ENCODE measurements at places on chromosomes 11 and 22.
A peak's percentile ranks its signal among the peaks of the same experiment; 100 is the strongest.

GRCh38 chr11:72409458-72409857, 24.9 kb downstream of the CLPB start:
- no peak for DNase-seq

GRCh38 chr11:104633226-104633625, 265.0 kb downstream of the CASP12 start:
- no peak for DNase-seq

DNA sequence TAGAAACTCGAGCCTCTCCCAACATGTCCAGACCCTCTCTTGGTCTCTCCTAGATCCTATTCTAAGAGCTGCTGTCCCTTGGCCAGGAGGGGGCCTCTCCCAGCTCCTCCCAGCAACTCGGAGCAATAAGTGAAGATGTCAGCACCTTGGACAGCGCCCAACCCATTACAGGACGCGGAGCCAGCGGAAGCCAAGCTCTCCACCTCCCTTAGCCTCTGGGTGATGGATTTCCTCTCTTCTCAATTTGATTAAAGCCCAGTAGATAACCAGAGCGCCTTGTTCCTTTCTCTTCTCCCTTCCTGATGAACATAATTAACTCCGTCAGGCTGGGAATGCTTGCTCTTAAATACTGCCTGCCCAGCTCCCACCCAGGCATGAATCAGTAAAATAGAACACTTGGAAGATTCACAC, 26.2 kb upstream of the TPBGL start:
- peak; percentile 76 for DNase-seq

- DNase-seq = no peak
Measured at GRCh38 chr11:113409526-113409925, 21.9 kb downstream of the ANKK1 start.

GRCh38 chr22:17941471-17942406, 82.6 kb downstream of the MICAL3 start:
- DNase-seq = no peak

GRCh38 chr11:48150213-48150612, 66.4 kb upstream of the OR4B1 start:
- DNase-seq = peak; percentile 4

- DNase-seq = no peak
Measured at GRCh38 chr11:86641537-86642261, 30.7 kb downstream of the ME3 start.

GRCh38 chr22:30221121-30221992, 25.2 kb downstream of the LIF start:
- no peak for DNase-seq

- DNase-seq = no peak
Measured at GRCh38 chr11:57815476-57815875, 53.9 kb downstream of the CTNND1 start.

GRCh38 chr11:120186774-120187591, 23.8 kb upstream of the OAF start:
- DNase-seq = no peak

GRCh38 chr11:134500621-134501020, 88.6 kb upstream of the B3GAT1 start:
- DNase-seq = no peak

DNA sequence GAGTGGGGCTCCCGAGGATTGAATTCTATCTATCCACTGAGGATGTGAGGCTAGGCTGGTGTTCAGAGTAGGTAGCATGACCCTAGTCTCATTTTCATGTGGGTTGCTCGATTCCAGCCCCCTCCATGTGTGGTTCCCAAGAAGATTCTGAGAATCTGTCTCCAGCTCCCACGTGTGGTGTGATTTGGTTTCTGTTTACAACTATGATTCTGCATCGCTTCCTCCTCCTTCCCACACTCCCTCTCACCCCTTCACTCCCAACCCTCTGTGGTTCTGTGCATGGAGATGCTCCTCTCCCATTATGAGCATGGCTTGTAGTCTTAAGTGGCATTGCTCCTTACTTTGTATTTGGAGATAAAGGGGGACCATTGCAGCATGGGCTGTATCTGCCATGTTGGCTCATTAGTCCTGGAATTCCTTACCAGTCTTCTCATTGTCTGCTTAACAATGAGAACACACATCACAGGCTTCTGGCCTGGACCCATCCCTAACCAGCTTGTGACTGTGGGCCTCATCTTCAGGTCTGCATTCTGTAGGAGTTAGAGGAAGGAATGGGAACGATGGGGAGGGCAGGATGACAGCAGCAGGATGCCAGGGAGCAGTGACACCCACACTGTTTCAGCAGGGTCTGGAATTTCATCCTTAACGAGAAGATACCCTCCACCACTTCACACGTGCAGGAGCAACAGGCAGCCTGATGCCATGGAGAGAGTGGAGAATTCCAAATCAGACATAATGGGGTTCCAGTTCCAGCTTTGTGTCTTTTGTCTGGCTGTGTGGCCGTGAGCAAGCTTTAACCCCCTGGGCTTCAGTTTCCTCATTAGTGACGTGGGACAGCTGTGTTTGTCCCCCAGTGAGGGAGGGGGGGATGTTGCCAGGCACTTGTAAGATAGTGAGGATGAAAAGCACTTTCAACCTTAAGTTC, 86.0 kb downstream of the CCDC81 start:
- DNase-seq = no peak

- DNase-seq = no peak
Measured at GRCh38 chr11:108508653-108509593, 10.7 kb upstream of the POGLUT3 start.

DNA sequence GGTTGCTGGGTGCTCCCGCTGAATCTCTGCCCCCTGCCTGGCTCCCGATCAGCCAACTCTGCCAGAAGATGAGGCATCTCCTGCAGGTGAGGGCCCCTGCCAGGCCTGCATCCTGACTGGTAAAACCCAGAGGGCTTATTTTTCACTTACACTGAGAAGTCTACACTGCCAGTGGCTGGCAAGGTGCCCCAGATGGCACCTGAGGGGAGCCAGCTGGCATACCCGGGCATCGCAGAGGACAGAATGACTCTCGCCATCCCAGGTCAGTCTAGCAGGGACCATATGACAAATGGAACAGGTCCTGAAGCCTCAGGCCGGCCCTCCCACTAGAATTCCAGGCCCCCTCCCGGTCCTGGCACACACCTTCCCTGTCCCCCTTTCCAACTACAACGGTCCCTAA, 30.9 kb downstream of the MACROD1 start:
- DNase-seq = no peak

- peak; percentile 6 for DNase-seq
Measured at GRCh38 chr22:20238536-20238900, 29.6 kb downstream of the RTN4R start.

DNA sequence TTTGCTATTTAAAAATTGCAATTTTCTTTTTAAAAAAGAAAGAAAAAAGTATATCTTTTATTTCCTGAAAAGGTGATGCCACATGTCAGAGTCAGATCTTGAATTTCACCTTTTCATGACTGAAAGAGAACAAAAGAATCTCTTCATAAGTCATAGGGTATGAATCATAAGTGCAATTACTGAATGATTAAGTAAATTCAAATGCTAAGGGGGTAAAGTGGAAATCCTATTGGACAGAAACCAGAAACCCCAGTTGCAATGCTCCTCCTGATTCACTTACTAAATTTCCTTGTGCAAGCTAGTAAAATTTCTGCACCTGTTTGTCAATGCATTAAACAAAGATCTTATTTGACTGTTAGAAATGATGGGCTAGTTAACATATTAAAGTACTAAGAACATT, 8.2 kb upstream of the PRRG4 start:
- no peak for DNase-seq

DNA sequence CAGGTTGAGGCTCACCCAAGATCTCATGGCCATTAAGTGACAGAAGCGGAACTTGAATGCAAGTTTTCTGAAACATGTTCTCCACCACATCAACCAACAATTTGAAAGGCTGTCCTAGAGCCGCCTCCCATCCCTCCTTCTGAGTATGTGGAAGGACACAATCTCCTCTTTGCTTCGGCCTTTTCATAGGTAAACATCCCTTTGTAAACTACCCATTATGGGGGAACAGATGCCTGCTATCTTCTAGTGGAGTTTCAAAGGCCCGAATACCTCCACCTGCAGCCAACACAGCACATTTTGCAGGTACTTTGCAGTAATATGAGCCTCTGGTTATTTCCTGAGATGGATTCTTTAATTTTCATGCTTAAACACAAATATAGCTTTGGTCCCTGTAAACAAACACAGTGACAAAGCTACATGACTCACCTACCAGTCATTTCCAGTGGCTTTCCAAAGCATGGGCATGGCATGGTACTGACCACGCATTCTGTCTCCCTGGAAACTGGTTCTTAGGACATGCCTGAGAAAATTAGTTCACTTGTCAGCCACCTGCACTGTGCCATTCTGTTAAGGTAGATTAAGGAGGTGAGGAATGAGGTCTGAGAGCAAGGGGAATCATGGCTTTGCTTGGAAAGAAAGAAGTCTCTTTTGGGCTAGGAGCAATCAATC, 60.2 kb downstream of the EHF start:
- DNase-seq = peak; percentile 55

GRCh38 chr22:39996732-39997131, 2.0 kb downstream of the FAM83F start:
- DNase-seq = no peak

DNA sequence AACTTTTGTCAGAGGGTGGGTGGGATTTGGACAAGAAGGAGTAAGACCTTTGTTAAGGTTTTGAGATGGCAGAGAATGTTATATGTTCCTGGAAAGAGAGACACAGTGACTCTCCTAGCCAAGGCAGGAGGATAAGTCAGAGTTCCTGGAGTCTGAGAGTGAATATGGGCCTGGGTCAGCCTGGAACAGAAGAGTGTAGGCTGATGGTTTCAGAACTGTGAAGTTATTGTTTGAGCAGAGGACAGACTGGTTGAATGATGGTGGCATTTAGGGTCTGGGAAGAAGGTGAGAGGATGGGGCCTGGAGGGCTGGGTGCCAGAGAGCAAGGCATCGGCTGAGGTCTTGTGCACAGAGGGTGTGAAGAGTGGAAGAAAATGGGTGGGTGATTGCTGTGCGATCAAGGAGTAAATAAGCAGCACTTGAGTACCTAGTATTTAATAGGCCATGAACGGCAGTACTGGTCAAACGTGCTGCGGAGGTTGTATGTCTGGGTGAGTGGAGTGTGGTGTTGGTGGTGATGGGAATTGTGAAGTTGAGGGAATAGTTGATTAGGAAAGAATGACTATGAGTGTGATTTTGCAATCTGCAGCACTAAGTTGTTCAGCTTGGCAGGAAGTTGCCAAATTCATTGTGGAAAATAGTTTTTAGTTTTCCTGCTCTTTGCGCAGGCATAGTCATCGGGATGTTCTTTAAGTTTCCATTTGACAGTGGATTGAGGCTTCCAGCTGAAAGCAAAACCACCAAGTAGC, 1.8 kb downstream of the PANX1 start:
- DNase-seq = peak; percentile 93

DNA sequence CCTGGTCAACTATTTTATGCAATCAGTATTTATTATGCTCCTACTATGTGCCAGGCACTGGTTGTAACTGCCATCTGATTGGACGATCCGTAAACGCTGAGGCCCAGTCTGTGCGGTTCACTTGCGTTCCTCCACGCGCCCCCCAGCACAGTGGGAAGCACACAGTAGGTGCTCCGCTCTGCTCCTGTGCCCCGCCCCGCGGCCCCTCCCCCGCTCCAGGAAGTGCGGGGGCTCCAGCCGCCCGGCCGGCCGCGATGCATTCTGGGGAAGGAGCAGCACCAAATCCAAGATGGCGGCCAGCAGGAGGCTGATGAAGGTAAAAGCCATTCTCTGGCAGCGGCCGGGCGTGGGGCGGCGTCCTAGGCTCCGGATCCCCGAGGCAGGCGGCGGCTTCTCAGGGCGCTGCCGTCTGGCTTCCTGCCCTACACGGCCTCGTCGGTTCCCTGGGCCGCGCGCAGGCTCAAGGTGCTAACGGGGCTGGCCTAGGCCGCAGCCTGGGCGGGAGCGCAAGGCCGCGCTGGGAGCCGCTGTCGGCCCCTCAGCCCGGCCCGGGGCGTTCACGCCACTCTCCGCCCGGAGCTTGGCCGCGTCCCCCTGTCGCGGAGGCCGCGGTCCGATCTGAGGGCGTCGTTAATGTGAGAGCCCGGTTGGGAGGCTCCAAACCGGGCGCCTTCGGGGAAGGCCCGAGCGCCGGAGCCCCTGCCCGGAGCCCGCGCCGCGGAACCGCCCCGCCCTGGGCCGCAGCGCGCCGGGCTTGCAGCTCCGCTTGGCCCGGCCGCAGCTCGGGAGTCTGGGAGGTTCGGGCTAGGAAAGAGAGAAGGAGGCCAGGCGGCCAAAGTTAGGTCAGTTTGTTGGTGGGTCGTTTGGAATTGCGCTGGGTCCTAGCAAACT, at the start of gene UBE2L3:
Gene UBE2L3, plus strand, starts transcription at position 259 of the 891 bp plus-strand sequence. Its CDS starts 31 bp downstream, at position 290.
- peak; percentile 93 for DNase-seq

DNA sequence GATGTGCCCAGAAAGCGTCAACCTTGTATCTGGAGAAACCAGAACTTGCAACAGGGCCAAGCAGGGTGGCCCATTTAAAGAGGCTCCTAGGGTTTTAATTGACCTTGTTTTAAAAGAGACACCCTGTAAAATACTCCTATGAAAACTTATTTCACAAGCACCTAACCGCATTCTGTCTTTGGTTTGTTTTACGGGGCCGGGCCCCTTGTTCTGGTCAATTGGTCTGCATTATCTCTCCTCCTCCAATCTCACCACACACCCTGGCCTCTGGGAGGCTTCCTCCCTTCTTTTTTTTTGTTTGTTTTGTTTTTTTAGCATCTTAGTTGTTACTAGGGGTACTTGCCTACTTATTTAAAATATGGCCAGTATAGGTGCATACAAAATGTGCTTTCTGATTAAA, 4.7 kb downstream of the EHF start:
- DNase-seq = no peak

DNA sequence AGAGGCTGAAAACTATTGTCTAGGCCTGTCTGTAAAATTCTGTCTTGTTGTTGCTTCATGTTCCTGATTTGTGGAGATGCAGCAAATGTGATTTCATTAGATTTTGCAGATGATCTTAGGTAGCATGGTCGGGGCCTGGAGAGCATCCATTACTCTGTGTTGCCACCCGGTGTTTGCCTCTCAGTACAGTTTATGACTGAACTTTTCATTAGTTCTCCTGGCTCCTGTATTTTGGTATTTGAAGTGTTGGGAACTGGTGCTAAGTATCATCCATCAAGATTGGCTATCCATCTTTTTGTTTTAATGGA, 7.7 kb downstream of the YWHAH start:
- DNase-seq = no peak

- no peak for DNase-seq
Measured at GRCh38 chr11:21321072-21321471, 651.7 kb downstream of the NELL1 start.

DNA sequence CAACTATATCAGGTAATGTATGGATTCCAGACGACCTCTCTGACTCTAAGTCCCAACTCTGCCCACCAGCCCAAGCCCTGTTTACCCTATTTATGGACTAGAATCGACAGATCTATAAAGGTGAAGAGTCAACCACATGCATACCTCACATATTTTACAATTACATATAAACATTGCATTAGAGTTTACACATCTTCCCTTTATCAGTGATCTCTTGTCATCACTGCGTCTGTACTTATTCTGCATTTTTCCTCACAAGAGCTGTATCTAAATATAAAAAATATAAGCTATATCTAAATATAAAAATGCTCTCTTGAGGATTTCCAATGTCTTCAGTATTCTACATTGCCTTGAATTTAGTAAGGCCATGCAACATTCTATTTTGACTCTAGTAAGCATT, 8.5 kb downstream of the FIBIN start:
- DNase-seq = no peak

All from adipocyte (in vitro differentiated cells).